ENCODE measurements at places on chromosomes 3 and 15.

DNA sequence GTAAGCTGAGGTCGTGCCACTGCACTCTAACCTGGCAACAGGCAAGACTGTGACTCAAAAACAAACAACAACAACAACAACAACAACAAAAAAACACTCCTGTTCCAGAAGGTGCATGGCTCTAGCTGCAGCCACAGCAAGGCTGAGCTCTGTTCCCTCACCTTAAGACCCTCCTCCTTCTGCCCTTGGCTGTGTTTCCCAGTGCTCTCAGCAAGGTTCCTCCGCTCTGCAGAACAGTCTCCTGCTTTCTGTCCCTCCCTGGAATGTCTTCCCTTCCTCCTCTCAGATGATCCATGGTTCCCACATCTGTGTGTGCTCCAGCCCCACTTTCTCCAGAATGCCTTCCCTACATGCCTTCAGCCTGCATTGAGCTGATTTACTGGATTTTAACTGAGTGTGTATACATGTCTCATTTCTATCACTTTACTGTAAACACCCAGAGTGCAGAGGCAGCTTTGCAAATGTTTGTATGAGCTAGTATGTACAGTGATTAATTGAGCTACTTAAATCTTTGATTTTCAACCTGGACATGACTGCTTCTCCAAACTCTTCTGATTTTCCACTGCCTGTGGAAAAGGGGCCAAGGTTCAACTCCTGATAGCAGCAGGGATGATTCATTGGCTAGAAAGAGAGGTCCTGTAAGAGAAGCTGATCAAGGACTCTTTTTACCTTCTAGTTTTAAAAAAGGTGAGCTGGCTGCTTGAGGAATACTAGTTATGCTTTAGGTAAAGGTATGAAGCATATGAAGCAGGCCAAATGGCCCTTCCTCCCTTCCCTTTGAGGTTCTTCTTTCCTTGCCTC is 14.7 kb downstream of the ANKUB1 start:
- DNase-seq: no peak

GRCh38 chr3:141498598-141499223 is 11.9 kb downstream of the RASA2 start:
- DNase-seq: peak; percentile 58

DNA sequence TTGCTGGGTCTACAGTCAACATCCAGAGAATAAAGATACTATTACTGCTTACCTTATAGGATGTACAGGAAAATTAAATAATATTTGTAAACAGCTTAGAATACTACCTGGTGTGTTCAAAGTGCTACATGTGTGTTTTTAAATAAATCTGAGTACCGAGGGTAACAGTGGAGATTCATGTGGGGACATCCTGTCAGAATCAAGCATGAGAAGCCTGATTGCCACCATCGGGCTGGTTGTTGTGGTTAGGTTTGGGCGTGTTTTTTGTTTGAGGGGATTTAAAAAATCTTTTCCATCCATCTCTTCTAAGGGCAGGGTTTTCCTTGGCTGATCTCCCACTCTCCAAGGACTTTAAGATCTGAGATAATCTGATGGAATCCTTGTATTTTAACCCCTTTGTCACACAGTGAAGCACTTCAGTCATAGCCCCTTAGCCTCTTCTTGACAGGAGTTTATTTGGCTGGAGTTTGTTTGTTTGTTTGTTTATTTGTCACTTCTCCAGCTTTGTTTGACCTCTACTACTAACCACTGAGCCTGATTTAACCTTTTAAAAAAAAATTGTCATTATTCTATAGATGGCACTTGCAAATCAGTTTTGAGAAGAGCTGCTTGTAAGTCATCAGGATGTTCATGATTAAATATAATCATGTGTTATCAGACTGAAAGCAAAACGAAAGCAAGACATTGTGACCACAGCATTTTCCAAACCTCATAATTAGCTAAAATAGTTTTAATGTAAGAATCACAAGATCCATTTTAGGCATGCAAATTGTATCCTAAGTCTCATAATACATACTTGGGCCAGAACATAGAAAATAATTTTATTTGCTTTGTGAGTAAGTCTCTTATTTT is 72.8 kb upstream of the RARB start:
- no peak for DNase-seq

DNA sequence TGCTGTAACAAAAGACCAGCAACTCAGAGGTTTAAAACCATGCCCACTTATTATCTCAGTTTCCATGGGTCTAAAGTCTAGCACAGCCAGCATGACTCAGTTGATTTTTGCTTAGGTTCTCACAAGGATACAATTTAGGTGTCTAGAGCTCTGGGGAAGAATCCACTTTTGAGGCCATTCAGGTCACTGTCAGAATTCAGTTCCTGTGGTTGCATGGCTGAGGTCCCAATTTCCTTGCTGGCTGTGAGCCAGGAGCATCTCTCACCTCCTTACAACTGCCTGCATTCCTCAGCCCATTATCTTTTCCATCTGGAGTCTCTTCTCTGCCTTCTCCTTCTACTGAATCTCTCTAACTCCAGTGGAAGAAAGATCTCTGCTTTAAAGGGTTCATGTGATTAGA is 240.5 kb upstream of the CFAP20DC start:
- no peak for DNase-seq

DNA sequence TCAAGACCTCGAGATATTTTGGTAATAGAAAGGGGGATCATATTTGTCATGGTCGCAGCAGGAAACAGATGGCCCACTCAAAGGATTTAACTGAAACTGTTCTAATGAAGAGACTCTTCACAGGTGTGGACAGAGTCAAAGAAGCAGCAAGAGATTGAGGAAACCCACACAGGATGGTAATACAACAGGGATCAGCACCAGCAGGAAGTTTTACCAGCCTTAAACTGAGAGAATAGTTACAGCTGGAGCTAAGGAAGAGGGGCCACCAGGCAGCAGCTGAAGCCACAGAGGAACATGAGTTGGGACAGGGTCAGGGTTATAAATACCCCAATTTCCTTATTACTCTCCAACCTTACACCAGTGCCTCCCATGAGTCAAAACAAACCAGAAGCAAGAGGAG is 131.8 kb upstream of the UBE2E2 start:
- no peak for DNase-seq

DNA sequence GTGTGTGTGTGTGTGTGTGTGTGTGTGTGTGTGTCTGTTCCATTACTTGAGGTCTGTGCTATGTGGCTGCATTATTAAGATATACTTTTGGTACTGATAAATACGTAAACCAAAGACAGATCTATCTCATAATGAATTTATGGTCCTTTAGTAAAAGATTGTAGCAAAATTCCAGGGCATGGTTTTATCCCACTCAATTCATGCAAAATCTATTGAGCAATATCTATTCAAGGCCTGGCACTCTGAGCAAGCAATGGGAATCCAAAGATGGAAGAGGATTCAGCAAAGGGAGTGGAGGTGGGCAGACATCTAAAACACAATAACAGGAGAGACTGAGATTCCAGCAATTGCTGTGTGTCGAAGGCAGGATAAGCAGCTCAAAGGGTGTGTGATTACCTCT is 86.8 kb downstream of the RFTN1 start:
- no peak for DNase-seq

DNA sequence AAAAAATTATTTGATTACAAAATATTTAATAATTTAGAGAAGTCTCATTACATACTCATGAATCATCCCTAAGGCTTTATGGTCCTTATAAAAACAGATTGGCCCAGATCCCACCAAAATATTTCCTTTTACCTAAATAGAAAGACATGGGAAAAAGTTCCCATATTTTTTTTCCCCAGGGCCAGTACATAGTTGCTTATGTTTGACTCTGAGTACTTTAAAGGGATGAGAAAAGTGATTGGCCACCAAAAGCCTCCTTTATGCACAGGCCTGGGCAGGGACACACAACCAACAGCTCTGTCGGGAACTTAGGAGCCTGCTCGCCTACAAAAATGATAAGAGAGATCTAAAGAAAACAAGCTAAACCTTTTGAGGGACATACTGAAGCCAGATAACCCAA is 22.3 kb downstream of the KCNAB1 start:
- DNase-seq: no peak

DNA sequence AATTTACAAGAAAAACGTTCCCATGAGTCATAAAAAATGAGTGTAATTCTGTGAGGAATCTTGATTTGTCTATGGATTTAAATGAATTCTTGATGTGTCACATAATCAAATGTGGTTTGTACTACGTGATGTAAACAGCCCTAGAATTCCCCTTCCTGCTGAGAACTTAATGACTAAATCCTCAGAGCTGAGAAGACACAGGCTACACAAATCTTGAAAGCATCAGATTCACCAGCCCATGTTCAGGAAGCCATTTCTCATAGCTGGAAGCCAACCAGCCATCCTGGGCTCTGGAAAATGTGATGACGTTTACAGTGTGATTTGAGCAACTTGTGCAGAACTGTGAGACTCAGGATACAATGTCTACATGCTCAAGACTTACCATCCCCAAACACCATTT is 193.7 kb upstream of the MME start:
- DNase-seq: no peak

DNA sequence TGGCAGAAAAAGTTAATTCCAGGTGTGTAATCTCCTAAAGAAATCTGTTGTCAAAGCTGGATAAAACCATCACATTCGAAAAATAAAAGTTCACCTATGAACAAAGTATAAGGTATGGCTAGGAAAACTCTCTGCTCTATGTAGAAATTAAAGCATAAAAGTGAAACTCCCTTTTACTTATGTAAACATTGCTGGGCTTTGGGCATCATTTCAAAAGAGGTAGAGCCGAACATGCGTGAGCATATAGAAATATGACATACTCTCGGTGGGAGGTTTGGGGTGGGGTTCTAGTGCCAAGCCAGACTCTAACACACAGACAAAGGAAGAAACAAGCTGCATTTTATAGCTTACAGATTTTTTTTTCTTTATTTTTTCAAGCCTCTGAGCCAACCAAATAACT is 306.8 kb upstream of the ATP11B start:
- no peak for DNase-seq

- no peak for DNase-seq
Observed at GRCh38 chr15:36370051-36370730, 209.2 kb upstream of the CDIN1 start.

DNA sequence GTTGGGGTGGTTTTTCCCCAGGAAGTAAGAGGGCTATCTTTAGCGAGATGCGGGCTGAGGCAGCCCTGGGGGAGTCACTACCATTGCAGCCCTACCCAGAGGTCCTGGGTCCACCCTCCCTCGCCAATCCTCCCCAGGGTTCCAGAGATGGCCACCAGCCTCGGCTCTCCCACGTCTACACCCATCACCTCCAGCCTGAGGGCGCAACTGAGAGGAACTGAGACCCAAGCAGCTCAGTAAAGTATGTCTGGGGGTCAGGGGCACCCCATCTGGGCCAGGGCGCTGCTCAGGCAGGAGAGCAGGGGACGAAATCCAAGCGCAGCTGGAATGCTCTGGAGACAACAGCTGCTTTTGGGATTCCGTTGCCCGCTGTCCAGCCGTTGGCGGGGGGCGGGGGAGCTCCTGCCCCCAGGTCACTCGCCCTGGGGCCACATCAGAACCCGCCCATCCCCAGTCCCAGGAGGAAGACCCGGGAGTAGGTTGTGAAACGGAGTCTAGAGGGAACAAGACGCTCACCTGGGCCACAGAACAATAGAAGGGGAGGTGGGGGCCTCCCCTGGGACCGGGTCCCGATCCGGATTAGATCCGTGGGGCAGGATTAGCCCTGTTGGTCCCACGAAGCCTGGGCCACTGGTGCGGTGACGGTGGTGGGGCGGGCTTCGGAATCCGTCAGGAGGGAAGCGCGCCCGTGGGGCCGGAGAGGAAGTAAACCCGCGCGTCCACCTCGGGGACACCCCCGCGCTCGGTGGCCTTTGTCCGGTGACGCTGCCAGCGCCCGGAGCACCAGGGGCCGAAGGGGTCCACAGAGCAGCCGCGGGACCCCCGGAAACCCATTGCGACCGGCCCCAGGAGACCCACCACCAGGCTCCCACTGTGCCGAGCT is 1.4 kb upstream of the NDUFAF3 start:
- no peak for DNase-seq

DNA sequence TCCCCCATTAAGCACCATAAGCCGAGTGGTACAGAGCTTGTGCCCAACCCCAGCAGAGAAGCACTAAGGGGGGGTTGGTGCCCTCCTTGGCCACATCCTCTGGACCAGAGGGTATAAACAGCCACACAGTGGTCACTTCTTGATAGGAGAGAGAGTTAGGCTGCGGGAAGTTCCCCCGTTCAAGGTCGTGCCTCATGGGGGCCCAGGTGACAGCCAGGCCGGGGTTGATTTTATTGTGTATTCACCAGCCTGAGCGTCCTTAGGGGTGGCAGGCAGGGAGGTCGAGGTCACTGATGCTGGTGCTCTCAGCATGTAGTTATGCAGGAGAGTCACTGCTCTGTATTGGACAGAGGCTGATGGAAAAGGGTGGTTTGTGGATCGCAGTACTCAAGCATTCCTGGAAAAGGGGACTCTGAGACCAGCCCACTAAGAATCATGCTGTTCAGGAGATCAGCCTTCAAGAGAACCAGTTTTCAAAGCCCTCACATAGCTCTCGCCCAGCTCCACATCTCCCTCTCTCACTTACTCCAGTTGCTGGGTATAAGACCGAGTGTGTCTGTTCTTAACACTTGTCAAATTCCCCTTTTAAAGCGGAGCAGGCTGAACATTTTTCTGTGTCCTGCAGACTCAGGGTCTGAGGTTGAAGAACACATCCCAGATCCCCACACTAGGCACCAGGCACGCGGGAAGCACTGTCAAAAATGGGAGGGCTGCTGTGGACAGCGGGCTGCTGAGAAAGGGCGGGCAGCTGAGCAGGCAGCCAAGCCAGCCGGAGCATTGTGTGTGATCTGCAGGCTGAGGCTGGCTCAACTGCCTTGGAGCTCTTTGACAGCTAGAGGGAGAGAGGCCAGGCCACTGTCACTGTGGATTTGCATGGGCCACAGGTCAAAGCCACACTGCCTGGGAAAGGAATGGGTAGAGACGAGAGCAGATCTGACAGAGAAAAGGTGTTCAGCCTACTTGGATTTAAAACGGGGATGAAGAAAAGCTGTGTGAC is 279.3 kb upstream of the LRRFIP2 start:
- no peak for DNase-seq

GRCh38 chr3:4724051-4724629 is 231.0 kb downstream of the ITPR1 start:
- DNase-seq: no peak

DNA sequence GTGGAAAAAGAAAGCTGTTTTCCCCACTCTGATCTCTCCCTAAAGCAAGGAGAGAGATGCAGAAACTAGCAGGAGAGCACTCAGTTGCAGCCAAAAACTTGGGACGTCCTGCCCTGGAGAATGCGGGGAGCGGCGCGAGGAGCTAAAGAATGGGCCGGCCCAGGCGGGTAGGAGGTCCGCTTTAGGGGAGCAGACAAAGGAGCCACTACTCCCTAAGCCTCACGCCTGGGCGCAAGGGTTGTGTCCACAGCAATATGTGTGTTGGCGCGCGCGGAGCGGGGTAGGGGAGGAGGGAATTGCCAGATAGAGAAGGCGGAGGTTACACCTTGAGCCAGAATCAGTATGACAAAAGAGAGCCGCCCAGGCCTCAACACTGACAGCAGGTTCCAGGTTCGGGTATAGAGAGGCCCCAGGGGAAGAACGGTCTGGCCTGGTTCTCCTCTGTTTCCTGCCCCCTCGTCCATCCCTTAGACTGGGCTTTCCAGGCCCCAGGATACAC is 2.9 kb downstream of the WNT5A start:
- no peak for DNase-seq

GRCh38 chr3:145133281-145133680 is 1027.7 kb downstream of the PLOD2 start:
- DNase-seq: no peak

All from activated naive CD4-positive, alpha-beta T cell (primary cell).